ENCODE measurements at places on chromosomes 6 and 20.
A peak's percentile ranks its signal among the peaks of the same experiment; 100 is the strongest.

GRCh38 chr20:56247954-56248782, at the start of gene MC3R:
Gene MC3R, plus strand, starts transcription at chr20:56248732. Its CDS starts 112 bp downstream, at chr20:56248844.
- no peak for DNase-seq

GRCh38 chr20:12594410-12595088, 414.2 kb upstream of the SPTLC3 start:
- DNase-seq, result no peak

DNA sequence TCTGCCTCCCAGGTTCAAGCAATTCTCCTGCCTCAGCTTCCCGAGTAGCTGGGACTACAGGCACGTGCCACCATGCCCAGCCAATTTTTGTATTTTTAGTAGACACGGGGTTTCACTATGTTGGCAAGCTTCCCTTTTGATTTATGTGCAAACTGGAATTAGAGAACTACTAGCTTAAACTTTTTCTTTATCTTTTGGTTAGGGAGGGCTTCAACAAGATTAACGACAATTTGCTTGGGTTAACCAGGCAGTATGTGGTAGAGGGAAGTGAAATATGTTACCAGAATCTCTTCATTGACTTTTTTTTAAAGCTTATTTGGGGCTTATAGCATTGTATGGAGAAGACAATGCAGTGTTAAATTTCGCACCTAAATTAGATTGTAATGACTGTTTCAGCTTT, 9.0 kb downstream of the MYO6 start:
- no peak for DNase-seq

- DNase-seq, result peak; percentile 59
Measured at GRCh38 chr20:5658912-5659345, 91.3 kb upstream of the SHLD1 start.

DNA sequence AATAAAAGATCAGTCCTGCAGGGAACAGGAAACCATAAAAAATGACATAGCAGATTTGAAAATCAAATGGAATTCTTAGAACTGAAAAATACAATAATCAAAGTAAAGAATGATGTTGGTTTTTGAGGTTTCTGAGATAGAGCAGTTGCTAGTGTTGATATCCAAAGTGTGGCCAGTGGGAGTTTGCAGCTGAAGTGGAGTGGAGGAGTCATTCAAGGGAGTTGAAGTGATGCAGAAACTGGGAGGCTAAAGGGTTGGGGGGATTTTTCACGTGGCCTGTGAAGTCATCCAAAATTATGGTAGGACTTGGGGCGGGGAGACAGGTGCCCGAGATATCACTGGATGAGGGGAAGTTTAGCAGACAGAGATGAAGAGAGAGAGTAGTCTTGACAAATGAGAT, 123.6 kb downstream of the CDC5L start:
- DNase-seq, result no peak

DNA sequence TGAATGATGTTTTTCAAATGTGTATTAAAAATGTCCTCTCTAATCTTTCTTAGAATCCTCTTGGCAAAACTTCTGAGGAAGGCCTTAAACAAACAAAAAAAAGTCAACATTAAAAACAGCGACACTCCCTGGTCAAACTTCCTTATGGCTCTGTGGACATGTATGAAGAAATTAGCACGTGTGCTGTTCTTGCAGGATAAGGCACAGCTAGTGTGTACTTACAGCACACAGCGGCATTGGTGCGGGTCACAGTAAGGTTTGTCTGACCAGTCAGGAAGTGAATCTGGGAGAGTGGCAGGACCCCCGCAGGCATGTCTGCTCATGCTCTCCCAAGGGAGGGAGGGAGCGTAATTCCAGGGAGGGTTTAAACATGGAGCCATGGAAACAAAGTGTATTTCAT, 38.8 kb downstream of the SLC22A1 start:
- peak; percentile 58 for DNase-seq

- no peak for DNase-seq
Measured at GRCh38 chr6:168737481-168737880, 296.5 kb downstream of the SMOC2 start.

- DNase-seq, result peak; percentile 90
Measured at GRCh38 chr20:675453-676314, at the start of gene SCRT2. Gene SCRT2, minus strand, starts transcription at chr20:675802. Its CDS starts 201 bp downstream, at chr20:675601.

- DNase-seq, result no peak
Measured at GRCh38 chr6:41600499-41601247, 37.6 kb upstream of the MDFI start.

All from foreskin fibroblast (primary cell).